Thymus (tissue), 14 donors: ENCODE measurements at places on chromosomes 5 and 9.

DNA sequence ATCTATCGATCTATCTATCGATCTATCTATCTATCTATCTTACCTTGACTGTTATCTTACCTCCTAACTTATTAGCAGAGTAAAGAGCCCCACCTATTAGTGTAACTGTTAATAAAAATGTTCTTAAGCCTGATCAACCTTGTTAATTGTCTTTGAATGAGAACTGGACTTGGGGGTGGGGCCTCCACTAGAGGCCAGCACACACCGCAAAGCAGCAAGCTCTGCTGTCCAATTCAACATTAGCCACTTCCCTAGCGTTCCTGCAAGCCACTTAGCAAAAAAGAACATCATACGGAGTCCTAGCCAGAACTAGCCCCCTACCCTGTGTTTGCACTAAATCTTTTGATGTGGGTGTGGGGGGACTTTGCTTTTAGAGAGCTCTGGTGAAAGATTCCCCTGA lies 515.8 kb downstream of the KDM4C start:
- DNase-seq, result no peak

- no peak for DNase-seq
These were observed 110.4 kb downstream of the ZNF354C start for GRCh38 chr5:179170606-179171005.

DNA sequence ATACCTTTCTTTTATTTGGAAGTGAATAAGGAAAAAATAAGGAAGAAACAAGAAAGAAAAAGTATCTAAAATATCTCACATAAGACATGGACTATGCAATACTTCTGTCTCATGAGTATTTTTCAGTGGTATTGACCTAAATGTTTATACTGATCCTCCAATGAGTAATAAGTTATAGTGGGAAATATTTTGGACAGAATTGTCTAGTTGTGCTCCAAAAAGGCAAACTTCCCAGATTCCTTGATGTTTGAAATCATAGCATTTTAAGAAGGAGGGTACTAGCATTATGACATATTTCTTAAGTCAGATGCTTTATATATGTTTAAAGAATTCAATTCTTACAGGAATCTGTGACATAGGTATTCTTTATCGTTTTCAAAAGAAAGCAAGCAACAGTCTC lies 34.5 kb upstream of the BASP1 start:
- no peak for DNase-seq

GRCh38 chr5:74272024-74272775 lies 368.3 kb downstream of the ENC1 start:
- DNase-seq, result no peak

GRCh38 chr9:83960991-83961390 lies 19.0 kb downstream of the HNRNPK start:
- DNase-seq, result no peak

GRCh38 chr5:114447084-114447773 lies 85.4 kb downstream of the KCNN2 start:
- no peak for DNase-seq

- DNase-seq, result no peak
These were observed 29.7 kb downstream of the PPP1R2B start for GRCh38 chr5:156879665-156880285.

- DNase-seq, result no peak
These were observed 127.4 kb downstream of the PALM2AKAP2 start for GRCh38 chr9:109907400-109907799.

DNA sequence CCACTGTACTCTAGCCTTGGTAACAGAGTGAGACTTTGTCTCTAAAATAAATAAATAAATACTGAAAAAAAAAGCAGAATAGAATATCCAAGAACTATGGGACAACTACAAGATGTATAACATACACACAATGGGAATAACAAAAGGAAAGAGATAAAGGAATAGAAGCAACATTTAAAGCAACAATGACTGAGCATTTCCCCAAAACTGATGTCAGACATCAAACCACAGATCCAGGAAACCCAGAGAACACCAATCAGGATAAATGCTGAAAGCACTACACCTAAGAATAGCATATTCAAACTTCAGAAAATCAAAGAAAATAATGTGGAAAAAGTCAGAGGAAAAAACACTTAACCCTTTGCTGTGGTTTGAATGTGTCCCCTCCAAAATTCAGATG lies 436.4 kb downstream of the ACTL7B start:
- DNase-seq, result no peak

- DNase-seq, result no peak
These were observed 189.2 kb downstream of the NDUFS4 start for GRCh38 chr5:53749621-53750020.

DNA sequence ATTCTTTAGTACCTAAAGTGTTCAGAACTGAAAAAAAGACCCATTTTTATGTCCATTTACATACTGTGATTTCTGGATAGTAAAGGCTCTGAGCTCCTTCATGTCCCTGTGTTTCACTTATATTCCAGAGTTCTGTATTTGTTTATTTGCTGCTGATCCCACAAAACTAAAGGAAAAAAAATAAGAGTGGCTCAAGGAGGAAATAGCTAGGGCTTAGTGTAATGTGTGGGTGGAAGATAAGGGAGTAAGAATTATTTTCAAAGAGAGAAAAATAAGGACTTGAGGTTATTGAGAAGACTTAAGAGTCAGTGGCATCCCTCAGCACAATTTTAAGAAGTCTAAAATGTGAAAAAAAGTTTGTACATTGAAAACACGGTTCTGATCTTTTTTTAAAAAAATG lies 46.0 kb downstream of the ENTREP1 start:
- no peak for DNase-seq

DNA sequence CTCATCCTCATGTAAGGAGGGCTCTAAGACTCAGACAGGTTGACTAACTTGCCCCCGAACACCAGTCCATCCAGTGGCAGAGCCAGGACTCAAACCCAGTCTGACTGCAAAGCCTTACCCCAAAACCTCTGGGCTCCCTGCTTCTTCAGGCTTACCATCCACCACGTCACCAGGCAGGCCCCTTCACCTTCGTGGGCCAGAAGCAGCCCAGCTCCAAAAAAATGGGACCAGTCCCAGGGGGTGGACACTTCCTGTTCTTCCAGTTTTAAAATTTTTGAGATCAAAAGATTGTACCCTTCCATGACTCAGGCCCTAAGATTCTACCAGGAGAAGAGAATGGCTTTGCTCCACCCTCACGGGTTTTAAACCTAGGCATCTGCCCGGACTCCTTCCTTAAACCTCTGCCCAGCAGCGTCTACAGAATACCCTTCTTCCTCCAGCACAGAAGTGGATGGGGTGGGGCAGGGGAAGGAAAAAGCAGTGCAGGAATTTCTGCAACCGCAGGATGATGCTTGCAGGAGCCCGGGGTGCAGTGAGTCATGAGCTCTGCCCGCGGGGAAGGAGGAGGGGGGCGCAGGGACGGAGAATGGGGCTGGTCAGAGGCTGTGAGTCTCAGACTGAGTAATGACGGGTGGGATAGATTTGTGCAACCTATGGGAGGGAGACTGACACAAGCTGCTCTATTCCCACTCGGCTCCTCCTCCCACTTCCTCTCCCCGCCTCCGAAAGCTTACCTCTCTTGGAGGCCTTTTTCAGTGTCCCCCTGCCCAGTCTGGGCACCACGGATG lies 50.4 kb upstream of the STXBP1 start:
- DNase-seq, result no peak

DNA sequence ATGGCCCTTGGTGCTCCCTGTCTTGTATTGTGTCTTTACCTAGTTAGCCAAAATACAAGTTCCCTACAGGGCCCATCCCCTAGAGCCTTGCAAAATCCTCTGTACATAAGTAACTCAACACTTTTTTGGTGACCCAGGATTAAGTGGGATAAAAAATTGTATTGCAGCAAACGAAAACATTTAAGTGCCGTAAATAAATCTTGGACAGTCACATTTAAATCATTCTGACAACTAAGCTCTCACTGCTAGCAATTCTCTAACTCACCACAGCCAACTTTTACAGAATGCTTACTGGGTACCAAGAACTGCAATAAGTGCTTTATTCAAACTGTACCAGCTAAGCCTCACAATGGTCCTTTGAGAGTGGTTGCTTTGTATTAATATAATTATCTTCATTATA lies 56.6 kb downstream of the GNAQ start:
- no peak for DNase-seq

GRCh38 chr9:123997665-123998277 lies 13.8 kb upstream of the LHX2 start:
- DNase-seq, result no peak

DNA sequence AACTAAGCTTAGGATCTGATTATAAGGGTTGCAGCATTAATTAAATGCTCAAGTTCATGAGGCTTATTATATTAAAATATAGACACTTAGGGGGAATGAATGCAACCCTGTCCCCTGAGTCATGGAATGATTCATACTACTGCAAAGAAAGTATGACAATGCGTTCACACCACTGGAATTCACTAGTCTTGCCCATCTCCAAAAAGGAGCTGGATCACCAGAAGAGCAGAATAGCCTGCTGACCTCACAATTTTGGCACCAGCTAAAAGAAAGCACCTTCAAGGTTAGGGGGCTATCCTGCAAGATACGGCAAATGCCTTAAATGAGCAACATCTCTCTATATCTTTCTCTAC lies 32.0 kb upstream of the TMED7 start:
- DNase-seq, result no peak
